A673 (cell line): ENCODE measurements at places on chromosomes 13 and 19. TPM values are rescaled to one million over a fixed set of nuclear protein-coding genes. Genes with fewer than 3 reads are reported as not detected.
A peak's percentile ranks its signal among the peaks of the same experiment; 100 is the strongest.

Gene ZNF528
- total RNA-seq, result 2.4 and 4.3 TPM in 2 replicates

Gene ZNF570
- total RNA-seq, result 5.0 and 5.4 TPM in 2 replicates

Gene CACNG7
- total RNA-seq, result not detected in 2 replicates

Gene TMEM38A
- 8.3 and 8.6 TPM in 2 replicates for total RNA-seq

Gene DMWD
- total RNA-seq, result 79.2 and 86.7 TPM in 2 replicates

Gene ATP8A2
- total RNA-seq, result 0.92 and 1.2 TPM in 2 replicates

Gene CCDC159
- 7.9 and 11.6 TPM in 2 replicates for total RNA-seq

Gene PSG6
- not detected in 2 replicates for total RNA-seq

DNA sequence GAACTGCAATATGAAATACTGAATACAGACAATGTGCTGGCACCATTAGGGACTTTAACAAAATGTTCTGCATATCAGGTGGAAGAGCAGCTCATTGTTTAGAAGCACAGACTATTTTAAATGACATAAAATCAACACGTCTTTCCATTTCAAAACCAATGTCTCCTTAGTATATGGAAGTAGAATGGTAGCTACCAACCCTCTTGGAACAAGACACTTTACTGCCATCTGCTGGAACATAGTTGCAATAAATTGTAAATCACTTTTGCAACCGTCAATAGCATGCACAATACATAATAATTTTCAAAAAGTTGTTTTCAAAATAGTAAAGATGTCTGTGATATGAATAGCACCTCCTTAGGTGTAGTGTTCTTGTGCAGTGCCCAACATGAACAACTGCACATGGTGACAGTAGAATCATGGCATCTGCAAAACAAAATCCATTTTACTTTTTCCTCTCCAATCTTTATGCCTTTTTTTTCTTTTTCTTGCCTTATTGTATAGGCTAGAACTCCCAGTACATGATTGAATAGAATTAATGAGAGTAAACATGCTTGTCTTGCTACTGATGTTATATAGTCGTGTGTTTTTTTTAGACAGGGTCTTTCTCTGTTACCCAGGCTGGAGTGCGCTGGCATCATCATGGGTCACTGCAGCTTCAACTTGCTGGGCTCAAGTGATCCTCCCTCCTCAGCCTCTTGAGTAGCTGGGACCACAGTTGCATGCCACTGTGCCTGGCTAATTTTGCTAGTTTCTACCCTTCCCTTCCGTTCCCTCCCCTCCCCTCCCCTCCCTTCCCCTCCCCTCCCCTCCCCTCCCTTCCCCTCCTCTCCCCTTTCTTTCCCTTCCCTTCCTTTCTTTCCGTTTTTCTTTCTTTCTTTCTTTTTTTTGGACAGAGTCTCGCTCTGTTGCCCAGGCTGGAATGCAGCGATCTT, 7.8 kb upstream of the LYPD5 start:
- peak; percentile 73 for DNase-seq

DNA sequence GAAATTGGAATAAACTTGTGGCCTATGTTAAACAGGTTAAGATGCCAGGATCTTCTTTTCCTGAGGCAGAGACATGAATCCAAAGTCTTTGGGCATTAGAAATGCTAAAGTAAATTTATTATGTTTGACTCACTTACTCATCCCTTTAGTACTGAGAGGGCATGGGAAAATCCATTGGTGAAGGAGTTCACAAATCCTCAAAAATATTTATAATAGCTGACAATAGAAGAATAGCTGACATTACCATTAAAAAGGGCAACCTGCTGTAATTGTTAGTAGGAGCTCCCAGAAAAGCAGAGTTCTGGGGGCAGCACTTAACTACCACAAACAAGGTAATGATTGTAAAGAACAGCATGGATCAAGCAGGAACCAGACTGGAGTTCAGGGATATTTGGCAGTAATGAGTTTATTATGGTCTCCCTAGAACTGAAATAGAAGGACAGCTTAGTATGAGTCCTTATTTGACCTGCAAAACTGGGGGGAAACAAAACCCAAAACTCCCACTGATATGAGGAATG, 285.8 kb upstream of the KLHL1 start:
- no peak for DNase-seq

DNA sequence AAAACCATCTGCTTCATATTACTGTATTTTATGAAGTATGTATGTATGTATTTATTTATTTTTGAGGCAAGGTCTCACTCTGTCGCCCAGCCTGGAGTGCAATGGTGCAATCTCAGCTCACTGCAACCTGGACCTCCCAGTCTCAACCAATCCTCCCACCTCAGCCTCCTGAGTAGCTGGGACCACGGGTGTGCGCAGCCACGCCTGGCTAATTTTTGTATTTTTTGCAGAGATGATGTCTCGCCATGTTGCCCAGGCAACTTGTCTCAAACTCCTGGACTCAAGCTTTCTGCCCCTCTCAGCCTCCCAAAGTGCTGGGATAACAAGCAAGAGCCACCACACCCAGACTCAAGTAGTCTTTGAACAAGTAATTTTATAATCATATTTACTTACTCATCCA, 5.5 kb downstream of the KATNAL1 start:
- no peak for DNase-seq

GRCh38 chr13:52780611-52781010, 41.0 kb upstream of the CNMD start:
- DNase-seq, result no peak

DNA sequence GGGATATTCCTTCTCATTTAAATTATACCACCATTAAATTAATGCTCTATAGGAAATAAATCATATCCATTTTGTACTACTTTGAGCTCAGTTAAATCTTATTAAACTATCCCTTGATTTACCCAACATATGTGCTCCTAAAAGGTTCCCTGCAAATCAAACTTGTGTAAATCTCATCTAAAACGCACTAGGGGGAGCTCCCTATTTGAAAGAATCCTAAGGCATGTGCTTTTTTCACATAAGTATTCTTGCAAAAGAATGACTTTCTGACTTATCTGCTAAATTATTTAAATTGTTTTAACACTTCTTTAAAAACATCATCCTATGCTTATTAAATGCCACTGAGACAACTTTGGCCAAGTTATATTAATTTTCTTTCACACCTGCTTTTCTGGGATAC, 7.9 kb downstream of the INTS6 start:
- DNase-seq, result peak; percentile 67

DNA sequence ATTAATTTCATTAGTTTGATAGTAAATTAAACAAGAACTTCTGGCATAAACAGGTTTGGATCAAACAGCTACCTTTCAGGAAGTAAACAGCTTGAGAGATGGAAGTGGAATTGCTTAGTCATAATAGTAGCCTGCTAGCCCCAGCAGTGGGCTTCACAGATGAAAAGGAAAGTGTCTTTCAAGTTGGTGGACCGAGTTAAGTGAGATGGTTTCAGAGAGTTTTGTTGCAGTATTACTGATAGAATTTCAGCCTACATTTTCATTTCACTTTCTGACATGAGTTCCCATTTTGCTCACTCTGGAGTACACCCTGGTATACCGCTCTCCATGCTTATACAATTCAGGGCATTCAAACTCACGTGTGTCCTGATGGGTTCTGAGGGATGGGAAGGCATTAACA, 2.0 kb upstream of the PTOV1 start:
- DNase-seq, result no peak

DNA sequence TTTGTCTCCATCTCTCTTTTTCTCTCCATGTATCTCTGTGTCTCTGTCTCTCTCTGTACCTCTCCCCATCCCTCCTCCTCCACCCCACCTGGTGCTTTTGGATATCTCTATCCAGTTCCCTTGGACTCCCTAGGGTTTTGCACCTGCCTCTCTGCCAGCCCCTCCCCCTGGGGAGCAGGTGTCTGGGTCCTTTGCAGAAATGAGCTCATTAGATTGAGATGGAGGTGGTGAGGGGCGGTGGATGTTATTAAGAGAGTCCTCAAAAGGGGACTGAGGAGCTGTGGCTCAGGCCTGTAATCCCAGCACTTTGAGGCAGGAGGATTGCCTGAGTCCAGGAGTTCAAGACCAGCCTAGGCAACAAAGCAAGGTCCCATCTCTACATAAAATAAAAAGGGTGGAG, 2.1 kb downstream of the KCNN4 start:
- no peak for DNase-seq

- DNase-seq, result no peak
These were observed 17.0 kb upstream of the LPAR6 start for GRCh38 chr13:48429886-48430285.

DNA sequence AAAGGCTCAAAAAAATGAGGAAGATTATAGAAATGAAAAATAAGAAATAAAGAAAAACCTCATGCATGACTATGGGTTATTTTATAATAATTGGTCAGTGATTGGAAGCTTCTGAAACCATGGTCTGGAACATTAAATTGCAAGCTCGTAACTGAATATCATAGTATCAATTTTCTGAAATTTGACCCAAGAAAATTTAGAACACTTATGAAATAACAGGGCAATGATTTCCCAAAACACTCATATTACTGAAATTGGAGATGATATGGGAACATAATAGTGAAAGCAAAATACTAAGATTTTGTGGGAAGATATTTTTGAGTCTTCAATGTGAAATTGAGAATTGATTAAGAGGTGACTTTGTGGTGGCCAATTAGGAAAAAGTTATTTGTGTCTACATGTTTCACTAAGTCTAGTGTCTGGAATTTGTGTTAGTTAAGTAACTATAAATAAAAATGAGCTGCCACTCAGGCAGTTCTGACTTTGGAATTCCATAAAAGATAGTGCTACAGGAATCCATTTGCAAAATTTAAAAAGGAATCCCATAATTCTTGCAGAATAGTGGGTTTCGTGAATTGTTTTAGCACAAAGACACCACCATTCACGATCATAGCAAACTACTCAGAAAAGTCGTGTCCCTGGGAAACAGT, 603.0 kb downstream of the LMO7 start:
- no peak for DNase-seq

DNA sequence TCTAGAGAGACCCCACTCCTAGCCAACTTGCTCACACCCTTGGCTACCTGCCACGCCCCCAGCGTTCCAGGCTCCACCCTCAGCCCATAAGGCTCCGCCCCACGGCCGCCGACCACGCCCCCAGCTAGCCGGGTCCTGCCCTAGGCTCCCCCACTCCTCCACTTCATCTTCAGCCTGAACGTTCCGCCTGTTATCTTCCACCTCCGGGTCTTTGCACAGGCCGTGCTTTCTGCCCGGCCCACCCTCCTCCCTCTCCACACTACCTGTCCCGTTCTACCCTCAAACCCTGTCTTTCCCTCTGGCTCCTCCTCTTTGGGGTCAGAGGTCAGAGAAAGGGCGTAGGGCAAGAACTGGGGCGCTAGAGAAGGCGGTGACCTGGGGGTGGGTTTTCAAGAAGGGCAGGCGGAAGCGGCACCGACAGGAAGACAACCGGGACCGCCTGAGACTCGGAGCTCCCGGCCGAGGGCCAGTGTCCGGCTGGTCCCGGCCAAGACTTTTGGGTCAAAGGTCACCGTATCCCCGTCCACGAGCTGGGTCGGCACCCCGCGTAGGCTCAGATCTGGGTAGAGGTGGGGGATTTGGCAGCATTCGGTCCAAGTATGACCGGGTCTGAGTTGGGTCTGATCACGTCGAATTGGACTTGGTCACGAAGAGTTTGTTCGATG, 2.2 kb downstream of the PDE4C start:
- DNase-seq, result peak; percentile 58

GRCh38 chr13:106186366-106187030, 349.0 kb downstream of the EFNB2 start:
- no peak for DNase-seq

GRCh38 chr13:69373747-69374425, 733.7 kb upstream of the ATXN8OS start:
- DNase-seq, result no peak

- peak; percentile 52 for DNase-seq
These were observed 8.1 kb upstream of the IPO5 start for GRCh38 chr13:97945342-97945741.

DNA sequence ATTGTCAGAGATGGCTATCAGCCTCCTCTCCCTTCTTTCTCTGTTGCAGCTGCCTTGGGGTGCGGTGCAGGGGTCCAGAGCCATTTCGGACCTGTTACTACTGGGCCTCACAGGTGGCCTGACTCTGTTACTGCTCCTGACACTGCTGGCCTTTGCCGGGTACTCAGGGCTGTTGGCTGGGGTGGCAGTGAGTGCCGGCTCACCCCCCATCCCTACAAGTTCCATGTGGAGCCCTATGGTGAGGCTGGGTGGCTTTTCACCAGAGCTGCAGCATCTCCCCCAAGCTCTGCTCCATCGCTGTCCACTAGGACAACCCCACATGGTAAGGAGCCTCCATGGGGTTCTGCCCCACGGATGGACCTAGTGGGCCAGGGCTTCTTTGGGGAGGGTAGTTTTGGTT, 13.7 kb upstream of the ZNF492 start:
- no peak for DNase-seq

DNA sequence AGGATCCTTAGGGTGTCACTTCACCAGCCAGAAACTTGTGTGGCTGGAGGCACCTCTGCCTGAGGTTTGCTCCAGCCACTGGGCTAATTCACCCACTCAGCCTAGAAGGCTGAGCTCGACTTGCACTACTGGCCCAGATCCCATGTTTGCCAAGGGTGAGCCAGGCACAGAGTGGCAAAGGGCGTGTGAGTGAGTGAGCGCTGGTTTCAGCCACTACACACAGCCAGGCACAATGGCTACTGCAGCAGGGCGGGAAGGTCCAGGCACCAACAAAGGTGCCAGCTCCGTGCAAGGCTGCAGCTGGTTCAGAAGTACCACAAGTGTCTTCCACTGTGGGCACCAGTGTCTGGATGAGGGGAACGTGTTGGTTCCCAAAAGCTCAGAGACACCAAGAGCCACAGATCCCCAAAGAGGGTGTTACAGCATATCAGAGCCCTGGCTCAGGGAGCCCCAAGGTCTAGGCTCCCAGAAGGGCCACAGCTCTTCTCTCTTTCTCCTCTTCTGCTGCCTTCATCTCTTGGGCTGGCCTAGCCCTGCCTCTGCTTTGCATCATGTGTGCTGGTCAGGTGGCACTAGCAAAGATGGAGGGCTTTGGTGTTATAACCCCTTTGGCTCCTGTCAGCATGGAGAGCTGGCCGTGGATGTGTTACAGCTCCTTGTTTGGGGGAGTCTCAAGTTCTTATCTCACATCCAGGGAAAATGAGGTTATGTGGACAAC, 736.3 kb upstream of the KLHL1 start:
- no peak for DNase-seq

GRCh38 chr19:13001502-13002165, 6.4 kb downstream of the NFIX start:
- no peak for DNase-seq

GRCh38 chr19:11964858-11965645, at the start of gene ZNF763:
Gene ZNF763, plus strand, starts transcription at chr19:11965040. Its CDS starts 169 bp downstream, at chr19:11965209.
- peak; percentile 86 for DNase-seq

DNA sequence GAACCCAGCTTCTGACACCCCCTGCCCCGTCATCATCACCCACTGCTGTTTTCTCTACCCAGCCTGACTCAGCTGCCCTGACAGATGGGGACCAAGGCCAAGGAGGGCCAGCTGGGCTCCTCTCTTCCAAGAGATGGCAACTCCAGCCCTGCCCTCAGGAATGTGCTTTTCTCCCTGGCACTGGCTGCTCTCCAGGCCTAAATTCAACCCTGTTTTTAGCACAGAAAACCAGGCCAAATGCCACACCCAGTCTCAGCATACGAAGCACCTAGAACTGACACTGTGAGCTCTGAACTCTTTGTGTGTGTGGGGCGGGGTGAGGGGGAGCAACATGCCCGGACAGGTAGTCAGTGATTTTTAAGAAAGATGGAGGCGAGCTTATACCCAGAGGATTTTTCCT, 23.4 kb upstream of the IGFL1 start:
- no peak for DNase-seq

GRCh38 chr19:4473011-4473762, 1.1 kb downstream of the HDGFL2 start:
- no peak for DNase-seq

GRCh38 chr19:50975766-50976165, 6.4 kb upstream of the KLK6 start:
- DNase-seq, result no peak
